CD4-positive, alpha-beta T cell (primary cell): ENCODE measurements at places on chromosomes 6 and 20. TPM values are rescaled to one million over a fixed set of nuclear protein-coding genes. Genes with fewer than 3 reads are reported as not detected.
A peak's percentile ranks its signal among the peaks of the same experiment; 100 is the strongest.

Gene SNAP91
- total RNA-seq: not detected

Gene SLC52A3
- total RNA-seq: not detected

Gene FOXA2
- not detected for total RNA-seq

DNA sequence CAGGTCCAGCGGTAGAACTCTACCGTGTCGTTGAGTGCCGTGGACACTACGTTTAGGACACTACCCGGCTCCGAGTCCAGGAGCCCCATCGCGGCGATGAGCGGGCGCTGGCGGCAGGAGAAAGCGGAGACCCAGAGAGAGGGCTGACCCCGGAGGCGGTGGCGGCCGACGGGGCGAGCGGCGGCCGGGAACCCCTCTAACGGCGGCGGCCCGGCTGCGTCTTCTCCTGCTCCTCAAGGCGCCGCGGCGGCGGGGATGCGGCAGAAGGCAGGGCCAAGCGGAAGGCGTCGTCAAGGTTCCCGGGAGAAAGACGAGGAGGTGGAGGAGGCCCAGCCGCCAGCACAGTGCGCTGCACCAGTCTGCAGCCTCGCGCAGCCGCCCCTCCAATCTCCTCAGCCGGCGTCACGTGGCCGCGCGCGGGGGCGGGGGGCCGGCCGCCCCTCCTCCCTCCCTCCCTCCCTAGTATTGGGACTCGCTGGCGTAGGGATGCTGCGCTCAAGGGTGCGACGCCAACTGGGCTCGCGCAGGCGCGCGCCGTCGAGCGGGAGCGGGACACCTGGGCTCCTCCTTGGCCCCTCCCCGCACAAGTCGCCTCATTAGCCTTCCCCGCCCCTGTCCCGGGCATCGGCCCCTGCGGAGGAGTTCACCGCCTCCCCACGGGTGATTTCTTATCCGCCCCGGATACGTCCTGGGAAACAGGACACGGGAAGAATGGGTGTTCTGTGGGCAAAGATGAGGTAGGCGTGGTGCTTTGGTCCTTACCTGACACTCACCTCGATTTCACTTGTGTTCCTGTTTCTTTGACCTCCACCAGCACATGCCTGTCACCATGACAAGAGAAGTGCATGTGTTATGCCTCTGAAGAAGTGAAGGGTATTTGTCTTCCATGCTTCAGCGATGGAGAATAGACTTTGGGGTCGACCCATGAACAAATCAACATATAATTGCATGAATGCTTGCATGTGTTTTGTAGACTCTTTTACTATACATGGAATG, at the start of gene ELOVL4:
ELOVL4 (minus strand) TSS at position 363 of the 996 bp plus-strand sequence; CDS start at position 89, 274 bp downstream.
- peak; percentile 73 for DNase-seq

- DNase-seq: no peak
Observed at GRCh38 chr6:159689001-159689400, 4.0 kb downstream of the SOD2 start.

Gene OLIG3
- not detected for total RNA-seq

DNA sequence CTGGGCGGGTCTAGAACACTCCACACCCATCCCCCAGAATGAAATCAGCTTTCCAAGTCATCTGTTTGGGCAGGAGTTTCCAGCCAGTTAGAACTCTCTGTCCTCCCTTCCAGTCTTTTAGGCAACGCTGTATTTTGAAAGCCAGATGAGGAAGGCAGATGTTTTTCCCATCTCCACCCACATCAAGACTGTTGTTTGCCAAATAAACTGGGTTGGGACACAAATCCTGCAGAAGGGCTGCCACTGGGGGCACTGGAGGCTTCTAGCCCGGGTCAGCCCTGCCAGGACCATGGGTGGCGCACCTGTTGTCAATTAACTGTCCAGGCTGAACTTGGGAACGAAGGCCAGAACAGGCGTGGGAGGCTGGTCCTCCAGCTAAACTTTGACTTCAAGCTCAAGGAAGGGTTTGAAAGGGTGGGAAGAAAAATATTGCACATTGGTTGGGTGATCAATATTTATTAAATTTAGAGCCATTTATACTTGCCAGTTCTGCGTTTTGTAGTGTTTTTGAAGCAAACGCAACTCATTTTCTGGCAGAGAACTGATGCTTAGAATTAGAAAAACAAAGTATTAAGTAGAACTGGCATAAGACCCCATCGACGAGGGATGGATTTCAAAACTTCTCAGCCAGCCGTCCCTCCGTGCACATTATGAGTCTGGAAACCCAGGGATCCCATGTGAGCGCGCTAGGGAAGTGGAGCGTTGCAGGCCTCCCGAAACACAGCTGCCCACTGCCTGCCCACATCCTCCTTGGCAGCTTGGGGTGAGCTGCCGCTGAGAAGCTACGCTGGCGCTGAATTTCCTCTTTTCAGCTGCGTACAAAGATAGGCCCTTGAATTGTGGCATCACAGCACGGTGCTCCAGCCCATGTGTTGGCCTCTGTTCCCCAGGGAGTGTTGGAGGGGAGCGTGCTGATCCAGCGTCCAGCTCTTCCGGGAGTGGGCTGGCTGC, 297.4 kb downstream of the QKI start:
- DNase-seq: no peak

Gene C6orf15
- not detected for total RNA-seq

Gene ENTPD6
- total RNA-seq: 85.1 TPM

Gene PKHD1
- not detected for total RNA-seq

Gene PNPLA1
- total RNA-seq: not detected

DNA sequence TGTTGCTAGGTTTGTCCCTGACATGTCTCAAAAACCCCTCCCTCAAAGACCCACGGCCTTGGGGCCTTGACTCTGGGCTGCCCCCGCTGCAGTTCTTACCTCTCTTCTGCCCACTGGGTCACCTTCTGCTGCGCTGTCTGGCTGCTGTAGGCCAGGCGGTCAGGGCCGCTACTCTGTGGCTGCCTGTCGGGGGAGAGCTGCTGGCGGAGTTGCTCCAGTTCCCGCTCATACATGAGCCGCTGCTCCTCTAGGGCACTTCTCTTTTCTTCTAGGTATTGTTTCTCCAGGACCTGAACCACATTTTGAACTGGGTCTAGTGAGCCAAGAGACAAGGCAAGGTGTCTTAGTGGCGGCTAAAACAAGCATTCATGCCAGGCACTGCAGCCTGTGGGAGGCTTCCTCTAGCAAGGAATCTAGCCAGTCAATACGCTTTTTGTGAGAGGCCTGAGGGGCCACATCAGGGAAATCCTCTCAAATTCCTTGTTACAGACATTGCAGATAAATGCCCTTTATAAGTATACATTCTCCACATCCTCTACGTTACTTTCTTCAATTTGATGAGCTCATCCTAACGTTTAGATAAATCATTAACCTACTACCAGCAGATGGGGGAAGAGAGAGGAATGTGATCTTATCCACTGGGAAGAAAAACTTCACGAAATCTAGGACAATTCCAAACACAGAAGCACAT, 110.3 kb upstream of the NUP153 start:
- no peak for DNase-seq

DNA sequence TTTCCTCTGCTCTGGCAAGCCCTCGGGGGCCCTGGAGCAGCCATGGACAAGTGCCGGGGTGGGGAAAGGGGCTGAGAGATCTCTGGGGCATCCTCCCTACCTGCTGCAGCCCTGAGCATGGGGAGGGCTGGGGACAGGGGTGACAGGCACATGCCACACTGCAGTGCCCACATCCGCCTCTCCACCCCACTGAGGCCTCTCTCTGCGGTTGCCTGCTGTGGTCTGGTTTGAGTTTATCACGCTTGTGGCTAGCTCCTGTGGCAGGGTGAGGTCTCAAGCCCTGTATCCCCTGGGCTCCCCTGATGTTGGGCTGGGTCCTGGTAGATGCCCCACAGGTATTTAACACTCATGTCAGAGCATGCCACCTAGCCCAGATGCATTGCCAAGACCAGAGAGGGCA, 52.9 kb upstream of the MLN start:
- DNase-seq: peak; percentile 30

GRCh38 chr20:6898928-6899327, 131.4 kb downstream of the BMP2 start:
- DNase-seq: no peak

GRCh38 chr6:170150590-170150945, 140.3 kb downstream of the DLL1 start:
- DNase-seq: no peak

- DNase-seq: no peak
Observed at GRCh38 chr6:102732898-102733297, 1339.4 kb downstream of the GRIK2 start.

GRCh38 chr6:41707565-41708200, 27.7 kb downstream of the TFEB start:
- DNase-seq: peak; percentile 16

DNA sequence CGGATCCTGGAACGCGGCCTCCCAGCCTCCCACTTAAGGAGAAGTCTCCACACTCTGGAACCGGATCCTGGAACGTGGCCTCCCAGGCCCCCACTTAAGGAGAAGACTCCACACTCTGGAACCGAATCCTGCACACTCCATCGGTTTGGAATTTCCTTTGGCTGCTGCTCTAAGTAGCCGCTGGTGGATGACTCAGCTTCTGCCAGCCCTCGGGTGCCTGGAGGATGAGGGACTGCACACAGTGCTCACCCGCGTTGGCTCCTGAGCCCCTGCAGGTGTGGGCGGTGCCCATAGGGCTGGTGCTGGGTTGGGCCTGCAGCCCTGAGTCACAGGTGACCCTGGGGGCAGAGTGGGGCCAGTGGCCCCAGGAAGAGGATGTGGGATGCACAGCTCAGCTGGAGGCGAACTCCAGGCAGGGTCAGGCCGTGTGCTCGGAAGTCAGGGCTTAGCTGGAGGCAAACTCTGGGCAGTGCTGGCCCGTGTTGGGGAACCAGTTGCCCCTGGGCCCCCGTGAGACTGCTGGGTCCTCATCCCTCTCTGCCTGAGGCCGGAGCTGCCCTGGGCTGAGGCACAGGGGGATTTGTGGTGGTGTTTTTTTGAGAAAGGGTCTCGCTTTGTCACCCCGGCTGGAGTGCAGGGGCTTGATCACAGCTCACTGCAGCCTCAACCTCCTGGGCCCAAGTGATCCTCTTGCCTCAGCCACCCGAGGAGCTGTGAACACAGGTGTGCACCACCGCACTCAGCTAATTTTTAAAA, 13.9 kb upstream of the TNFRSF6B start:
- DNase-seq: no peak

Gene SMLR1
- not detected for total RNA-seq

DNA sequence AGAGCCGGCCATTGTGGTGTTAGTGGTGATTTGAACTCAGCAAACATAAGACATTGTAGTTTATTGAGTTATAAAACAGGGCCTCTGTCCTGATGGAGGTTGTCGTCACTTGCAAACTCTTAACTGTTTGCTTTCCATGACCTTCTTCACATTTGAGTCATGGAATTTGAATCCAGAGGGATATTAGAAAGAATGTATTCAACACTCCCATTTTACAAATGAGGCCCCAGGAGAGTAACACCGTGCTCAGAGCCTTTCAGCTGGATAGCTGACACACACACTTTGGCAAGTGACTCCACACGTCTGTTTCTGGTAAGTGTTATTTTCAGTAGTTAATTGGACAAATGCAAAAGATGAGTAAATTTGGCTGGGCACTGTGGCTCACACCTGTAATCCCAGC, 72.4 kb upstream of the XRN2 start:
- DNase-seq: no peak

GRCh38 chr20:61835301-61835700, 230.4 kb downstream of the TAF4 start:
- no peak for DNase-seq

Gene CAPN11
- total RNA-seq: 1.5 TPM

DNA sequence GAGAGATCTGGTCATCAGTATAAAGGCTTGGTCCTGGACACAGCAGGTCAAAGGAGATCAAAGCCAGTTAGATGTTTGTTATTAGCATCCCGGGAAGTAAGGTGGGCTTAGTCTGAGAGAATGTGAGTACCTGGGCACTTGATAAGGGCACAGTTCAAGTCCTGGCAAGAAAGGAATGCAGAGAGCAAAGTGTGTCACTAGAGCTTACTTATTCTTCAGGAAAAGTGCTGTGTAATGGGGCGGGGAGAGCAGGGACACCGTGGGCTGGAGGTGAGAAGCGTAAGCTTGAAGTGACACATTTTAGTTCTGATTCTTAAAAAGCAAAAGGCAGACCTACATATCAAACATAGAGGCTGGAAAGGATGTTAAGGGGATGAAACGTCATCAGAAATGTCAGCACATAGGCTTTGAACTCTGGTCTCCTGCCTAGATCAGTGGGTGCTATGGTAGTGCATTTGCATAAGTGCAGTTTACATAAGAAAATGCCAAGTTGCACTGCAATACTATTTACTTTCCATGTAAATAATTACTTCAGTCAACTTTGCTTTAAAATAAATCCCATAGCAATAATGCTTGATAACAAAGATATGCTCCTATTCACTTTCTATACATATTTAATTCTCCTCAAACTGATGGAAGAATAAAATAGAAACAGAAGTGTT, 2.6 kb downstream of the SAMD5 start:
- DNase-seq: no peak

GRCh38 chr6:125746731-125747588, 2.5 kb upstream of the HEY2 start:
- DNase-seq: peak; percentile 57

DNA sequence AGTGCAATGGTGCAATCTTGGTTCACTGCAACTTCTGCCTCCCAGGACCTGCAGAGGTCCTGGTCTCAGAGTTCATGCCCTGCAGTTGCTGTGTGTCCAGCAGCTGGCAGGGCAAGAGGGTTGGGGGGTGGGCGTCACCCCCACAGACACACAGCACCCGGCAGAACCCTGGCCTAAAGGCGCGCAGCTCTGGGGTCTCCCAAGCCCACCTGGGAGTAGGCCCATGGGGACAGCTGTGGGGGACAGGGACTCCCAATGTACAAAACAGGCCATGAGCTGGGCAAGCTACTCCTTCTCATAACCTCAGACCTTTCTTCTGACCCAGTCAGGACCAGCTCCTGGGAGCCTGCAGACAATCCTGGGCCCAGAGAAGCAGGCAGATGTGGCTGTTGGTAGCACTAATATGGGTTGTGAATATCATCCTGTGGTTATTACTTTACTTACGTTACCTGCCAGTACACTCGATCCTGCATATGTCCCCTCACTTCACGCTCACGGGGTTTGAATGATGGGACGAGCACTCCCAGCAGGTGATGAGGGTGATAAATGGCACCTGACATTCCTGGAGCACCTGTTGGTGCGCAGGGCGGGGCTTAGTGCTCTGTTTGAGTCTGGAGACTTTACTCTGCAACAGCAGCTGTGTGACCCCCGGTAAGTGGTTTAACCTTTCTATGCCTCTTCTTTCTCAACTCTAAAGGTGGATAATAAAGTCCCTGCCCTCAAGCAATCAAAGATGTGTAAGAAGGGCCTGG, 39.9 kb upstream of the SULF2 start:
- no peak for DNase-seq
